Activated T-cell treated with anti-CD3 and anti-CD28 coated beads, Interleukin-2, amount 50 U/mL, for 1 hour (primary cell): ENCODE measurements at places on chromosomes 3 and 15.

- DNase-seq, result no peak
These were observed 154.0 kb upstream of the SYNPR start for GRCh38 chr3:63124090-63124489.

DNA sequence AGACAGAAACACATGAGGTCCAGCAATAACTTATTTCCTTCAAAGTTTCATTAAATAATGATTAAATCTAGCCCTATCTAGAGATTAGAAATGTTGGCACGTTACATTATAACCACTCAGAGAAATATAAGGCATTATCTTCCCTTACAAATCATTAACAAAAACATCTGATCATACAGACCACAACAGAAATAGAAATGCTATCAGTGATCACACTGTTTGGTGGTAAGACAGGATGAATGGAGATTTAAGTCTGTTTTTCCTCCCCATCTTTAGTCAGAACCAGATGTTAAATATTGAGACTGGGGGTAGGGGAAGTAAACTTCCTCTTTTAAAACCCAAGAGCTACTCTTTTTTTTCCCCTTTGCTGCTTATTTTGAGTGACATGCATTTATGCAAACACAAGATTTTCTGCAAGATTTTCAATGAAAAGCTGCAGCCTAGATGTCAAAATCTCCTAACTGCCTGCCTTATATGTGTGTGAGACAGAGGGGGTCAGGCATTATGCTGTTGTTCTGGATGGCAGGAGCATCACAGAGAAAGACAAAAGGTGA lies 70.4 kb downstream of the CBLB start:
- DNase-seq, result no peak

DNA sequence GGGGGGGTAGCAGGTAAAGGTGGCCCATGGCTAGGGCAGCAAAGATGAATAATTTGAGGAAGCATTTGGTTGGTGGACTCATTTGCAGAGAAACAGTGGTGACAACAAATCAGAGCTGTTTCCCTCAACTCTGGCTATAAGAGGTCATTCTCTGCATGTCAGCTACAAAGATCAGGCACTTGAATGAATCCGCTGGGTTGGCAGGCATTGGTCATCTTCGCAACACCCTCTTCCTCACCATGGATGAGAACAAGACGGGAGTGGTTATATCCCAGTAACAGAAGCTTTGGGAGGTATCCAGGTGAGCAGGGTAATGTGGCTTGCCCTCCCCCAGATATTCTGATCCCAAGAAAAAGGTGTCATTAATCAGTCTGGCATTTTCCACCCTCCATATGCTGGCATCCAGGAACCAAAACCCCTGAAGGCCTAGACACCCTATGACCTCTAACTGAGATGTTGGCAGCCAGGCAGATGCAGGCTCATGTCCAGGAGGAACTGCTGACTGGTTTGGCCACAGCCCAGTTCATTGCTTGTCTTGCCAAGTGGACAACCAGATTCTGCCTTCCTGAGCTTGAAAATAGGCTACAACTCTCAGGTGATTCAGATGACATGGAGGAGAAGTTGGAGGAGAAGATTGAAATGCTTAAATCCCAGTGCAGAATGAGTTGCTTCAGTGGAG lies 108.9 kb upstream of the TRIM42 start:
- no peak for DNase-seq

DNA sequence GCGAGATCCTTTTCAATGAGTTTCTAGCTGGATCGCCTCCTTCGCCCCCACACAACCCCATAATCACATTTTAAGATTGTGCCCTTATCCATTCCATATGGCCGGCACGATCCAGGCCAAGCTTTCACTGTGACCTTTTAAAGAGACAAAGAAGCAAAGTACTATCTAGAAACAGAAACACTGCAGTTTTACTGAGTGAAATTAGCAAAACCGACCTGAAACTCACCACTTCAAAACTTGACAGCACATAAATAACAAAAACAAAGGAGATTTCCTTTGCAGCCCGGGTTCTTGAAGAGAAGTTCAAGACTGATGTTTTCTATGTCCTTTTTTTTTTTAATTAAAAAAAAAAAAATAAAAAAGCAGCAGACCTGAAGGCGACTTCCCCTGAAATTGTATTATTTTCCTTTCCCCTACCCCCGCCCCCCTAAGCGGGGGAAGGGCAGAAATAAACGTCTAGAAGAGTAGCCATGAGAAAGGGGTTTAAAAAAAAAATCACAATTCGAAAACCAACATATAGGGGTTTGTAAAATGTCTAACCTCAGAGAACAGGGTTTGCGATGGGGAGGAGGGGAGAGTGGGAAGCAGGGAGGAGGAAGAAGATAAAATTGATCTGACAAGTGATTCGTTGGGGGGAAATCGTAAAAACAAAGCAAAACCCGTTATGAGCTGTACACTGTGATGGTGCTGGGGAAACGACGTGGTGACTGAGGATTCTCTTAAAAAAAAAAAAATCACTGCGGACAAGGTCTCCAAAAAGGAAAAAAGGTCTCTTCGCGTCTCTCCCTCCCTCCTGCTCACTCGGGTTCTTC lies 1.5 kb downstream of the SATB1 start:
- peak; percentile 44 for DNase-seq

GRCh38 chr15:25228261-25228660 lies 210.6 kb downstream of the UBE3A start:
- no peak for DNase-seq
